Natural killer cell (primary cell): ENCODE measurements at places on chromosomes 1 and 21. TPM values are rescaled to one million over a fixed set of nuclear protein-coding genes. Genes with fewer than 3 reads are reported as not detected.

The CFHR5 gene
- total RNA-seq: not detected

The S100B gene
- not detected for total RNA-seq

The CHRNB2 gene
- not detected for total RNA-seq

The RNU1-3 gene
- 3,038 TPM for total RNA-seq

The SYPL2 gene
- not detected for total RNA-seq

The PRAMEF6 gene
- not detected for total RNA-seq

The CRYBG2 gene
- 2.5 TPM for total RNA-seq

The LCE2B gene
- total RNA-seq: not detected

The WDR64 gene
- not detected for total RNA-seq

The C1orf141 gene
- not detected for total RNA-seq

The COG2 gene
- total RNA-seq: 17.5 TPM

- no peak for DNase-seq
These were observed 47.7 kb downstream of the PARP1 start for GRCh38 chr1:226360106-226360746.

GRCh38 chr21:42287193-42288083 is 27.8 kb downstream of the TFF3 start:
- no peak for DNase-seq

- no peak for DNase-seq
These were observed 499.8 kb downstream of the KIF26B start for GRCh38 chr1:245654460-245655050.

- DNase-seq: no peak
These were observed 24.6 kb upstream of the SPAG17 start for GRCh38 chr1:118209648-118210047.

DNA sequence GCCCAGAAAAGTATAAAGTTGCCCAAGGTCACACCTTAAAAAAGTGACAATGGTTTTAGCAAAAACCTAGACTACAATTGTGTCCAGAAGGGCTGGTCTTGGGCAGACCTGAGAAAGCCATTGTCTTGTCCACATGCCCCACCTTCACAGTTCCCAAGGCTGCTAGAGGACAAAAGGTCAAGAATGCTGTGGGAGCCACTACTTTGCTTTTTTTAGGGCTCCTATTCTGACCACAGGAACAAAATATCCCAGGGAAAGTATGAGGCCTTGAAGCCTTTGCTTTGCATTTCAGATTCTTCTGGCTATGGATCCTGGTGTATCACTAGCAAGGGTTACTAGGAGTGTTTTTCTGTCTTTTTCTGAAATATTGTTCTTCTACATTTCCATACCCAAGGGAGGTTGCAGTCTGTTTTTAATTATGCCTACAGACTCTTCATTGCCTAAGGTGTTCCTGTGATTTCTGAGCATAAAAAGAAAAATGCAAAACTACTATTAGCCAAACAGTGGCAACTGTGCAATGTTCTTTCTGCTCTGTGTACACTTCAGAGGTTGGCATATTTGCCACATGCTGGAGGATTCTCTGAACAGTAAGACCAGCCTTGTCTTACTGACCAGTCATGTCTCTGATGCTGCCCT is 10.7 kb downstream of the C1orf162 start:
- DNase-seq: no peak

DNA sequence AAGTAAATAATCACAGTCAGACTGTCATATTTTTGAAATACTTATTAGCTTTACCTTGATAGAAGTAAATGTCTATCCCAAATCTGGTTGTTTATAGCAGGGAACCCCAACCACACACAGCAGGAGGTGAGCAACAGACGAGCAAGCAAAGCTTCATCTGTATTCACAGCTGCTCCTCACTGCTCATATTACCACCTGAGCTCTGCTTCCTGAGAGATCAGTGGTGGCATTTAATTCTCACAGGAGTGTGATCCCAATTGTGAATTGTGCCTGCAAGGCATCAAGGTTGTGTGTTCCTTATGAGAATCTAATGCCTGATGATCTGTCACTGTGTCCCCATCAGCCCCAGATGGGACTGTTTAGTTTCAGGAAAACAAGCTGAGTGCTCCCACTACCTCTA is 104.3 kb downstream of the GPATCH2 start:
- DNase-seq: no peak

DNA sequence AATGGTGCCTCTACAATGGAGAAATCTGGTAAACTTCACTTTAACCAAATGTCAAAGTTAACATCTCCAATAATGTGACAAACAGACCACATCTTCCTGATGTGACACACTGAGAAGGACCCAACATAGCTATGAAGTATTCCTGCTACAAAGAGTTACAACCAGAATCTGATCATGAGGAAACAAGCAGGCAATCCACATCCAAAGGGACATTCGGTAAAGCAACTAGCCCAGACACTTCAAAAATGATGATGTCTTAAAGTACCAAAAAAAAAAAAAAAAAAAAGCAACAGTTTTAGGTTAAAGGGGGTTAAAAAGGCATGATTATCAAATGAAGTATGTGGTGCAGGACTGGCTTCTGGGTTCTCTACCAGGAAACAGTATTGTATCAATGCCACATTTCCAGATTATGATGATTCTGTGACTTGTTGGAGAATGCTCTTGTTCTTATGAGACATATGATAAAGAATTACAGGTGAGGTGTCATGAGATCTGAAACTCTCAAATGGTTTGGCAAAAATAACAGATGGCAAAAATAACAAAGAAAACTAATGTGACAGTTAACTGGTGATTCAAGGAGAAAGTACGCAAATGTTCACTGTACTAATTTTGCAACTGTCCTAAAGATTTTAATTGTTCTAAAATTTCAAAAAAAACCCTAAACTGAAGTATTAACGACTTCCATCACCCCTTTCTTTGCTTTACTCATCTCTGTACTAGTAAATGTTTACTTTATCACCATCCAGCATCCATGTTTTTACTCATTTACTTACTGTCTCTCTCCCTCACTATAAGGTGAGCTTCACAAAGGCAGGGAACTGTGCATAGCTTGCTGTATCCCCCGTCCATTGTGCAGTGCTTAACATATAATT is 2.8 kb downstream of the CD58 start:
- DNase-seq: no peak

- no peak for DNase-seq
These were observed 122.5 kb downstream of the GIPC2 start for GRCh38 chr1:78168306-78168705.

DNA sequence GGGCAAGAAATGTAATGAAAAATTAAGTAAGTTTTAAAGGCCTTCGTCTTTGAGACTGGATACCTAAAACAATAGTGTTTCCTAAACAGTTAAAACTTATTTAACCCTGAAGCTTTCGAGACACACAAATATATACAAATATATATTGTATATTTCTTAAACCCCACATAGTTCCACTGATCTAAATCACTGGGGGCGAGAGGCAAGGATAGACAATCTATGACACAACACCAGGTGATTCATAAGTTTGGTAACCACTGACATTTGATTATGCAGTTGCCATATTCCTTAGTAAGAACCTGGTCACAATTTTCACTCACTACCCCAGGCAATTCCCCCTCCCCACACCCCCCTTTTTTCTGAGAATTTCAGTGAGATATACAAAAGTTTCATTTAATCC is 55.3 kb upstream of the BOLA1 start:
- no peak for DNase-seq

- no peak for DNase-seq
These were observed 17.2 kb downstream of the DPYD start for GRCh38 chr1:97903626-97904025.

GRCh38 chr1:204503122-204503912 is 8.7 kb upstream of the PIK3C2B start:
- DNase-seq: peak; percentile 88

GRCh38 chr1:215887627-215888026 is 320.5 kb downstream of the KCTD3 start:
- DNase-seq: no peak

GRCh38 chr1:31306278-31306677 is 9.4 kb downstream of the ZCCHC17 start:
- DNase-seq: no peak

DNA sequence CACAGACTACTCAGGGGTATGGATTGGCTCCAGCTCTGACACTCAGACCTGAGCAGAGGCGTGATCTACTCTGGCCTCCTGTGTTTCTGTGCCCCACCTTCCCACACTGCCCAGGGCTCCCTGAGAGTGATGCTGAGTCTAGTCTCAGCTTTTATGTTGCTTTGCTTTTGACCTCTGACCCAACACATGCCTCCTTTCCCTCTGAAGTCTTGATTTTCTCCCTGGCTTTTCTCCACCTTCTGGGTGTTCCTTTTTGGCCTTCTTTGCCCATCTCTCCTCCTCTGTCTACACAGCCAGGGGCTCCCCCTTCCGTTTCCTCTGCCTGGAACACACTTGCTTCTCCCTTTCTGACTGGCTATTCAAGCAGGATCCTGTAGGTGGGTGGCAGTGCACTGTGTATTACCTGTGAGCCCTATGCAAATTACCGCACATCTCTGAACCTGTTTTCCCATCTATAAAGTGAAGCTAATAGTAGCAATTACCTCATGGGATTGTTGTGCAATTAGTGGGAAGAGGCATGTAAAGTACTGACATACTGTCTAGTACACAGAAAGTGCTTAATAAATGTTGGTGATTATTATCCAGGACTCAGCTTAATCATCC is 13.7 kb upstream of the MEX3A start:
- no peak for DNase-seq

- no peak for DNase-seq
These were observed 60.7 kb downstream of the ACBD3 start for GRCh38 chr1:226125831-226126230.

DNA sequence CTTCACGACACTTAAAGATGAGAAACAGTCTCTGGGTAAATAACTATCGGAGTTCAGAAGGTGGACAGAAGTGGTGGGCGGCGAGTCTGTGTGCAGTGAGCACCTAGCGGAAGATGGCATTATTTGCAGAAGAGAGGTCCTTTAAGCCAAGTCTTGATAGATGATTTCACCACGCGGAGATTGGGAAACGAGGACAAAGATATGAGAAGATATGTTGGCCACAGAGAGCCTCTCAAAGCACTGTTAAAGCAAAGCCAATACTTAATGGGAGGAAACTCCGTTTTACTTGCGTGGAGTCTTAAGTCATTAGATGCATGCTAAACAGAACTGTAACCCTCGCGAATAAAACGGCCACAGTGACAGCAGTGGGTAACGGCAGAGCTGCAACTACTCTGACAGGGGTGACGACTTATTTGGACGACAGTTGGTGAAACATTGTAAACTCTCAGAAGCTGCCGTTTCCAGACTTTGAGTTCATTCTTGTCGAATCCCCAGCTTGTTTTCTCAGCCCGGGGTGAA is 577 bp upstream of the CEP350 start:
- no peak for DNase-seq

DNA sequence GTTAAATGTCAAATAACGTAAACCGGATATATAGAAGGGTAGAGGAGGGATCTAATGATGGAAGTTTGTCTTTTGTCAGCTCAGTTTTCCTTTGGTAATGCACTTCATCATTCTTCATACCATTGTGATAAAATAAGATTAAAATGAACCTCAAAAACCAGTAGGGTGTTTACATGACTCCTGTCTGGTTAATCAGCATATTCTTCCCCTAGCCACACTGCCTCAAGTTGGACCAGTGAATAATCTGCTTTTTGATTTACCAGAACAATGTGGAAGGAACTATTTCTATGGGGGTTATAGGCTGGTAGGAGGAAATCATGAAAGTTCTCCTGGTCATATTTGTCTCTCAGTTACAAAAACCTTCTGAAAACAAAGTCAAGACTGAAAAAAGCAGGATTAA is 634.7 kb downstream of the NCAM2 start:
- no peak for DNase-seq

DNA sequence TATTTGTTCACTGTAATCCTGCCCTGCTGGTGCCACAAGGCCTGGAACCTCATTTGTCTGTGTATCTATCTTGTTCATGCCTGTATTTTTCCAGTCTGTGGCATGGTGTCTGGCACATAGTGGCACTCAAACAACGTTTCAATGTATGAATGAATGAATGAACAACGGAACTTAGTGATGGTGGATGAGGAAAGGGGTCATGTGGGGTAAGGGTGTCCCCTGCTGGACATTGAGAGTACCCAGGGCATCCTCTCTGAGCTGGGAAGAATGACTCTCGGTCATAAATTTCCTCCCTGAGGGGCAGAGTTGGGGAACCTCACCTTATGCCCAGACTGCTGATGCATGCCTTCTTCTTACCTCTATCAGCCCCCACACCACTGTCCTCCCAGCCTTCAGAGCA is 18.9 kb upstream of the ZNF683 start:
- DNase-seq: peak; percentile 35

DNA sequence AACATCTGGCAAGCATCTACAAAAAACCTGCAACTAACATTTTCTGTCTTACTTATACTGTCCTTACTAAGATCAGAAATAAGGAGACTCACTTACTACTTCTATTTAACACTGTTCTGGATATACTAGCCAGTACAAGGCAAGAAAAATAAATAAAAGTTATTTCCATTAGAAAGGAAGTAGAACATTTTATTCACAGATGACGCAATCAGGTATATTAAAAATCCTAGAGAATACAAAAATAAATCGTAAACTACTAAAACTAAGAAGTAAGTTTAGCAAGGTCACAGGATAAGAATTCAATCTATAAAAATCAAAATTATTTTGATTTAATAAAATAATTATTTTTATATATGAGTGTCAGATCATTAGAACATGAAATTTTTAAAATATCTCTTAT is 264.6 kb downstream of the BARHL2 start:
- DNase-seq: no peak

- DNase-seq: no peak
These were observed 8.9 kb downstream of the MKNK1 start for GRCh38 chr1:46595127-46595526.

- no peak for DNase-seq
These were observed 355.5 kb downstream of the LMO4 start for GRCh38 chr1:87684194-87684593.

DNA sequence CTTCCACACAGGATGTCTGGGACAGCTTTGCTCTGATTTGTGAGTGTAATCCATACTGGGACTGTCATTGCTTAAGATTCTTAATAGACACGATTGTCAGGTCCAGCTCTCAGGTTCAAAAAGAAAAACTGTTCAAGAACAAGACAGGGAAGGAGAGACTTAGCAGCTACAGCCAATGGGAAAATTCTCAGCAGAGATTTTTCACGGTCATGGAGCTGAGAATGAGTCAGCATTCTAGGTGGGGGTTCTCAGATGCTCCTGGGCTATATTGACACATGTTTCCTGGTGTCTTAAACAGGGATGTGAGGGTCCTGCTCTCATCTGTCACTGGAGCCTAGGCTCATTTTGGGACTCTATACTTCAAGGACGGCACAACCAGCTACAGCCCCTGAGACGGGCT is 318.3 kb downstream of the RRAGC start:
- no peak for DNase-seq

- no peak for DNase-seq
These were observed 5.7 kb downstream of the AHCYL1 start for GRCh38 chr1:109990302-109990653.

DNA sequence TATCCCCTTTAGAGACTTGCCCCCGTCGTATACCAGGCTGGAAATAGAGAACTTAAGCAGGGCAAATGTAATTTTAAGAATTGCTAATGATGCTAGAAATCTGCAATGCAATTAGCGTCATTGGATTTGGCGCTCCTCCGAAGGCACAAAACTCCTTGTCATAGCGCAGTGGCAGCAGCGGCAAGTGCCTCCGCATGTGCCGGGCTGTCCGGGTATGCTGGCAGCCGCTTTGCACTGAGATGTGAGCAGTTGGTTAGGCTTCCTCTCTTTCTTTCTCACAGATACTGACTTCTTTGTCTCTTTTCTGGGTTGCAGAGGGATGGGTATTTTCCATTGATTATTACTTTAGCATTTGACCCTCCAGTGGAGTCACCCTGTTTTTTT is 193.4 kb upstream of the LMO4 start:
- DNase-seq: no peak

- DNase-seq: no peak
These were observed 25.0 kb upstream of the DDX59 start for GRCh38 chr1:200694738-200695137.
